Memory B cell (primary cell): ENCODE measurements at places on chromosomes 5 and 9.

GRCh38 chr9:108919517-108919916 is 14.4 kb downstream of the ELP1 start:
- no peak overlapping the region for H3K4me3 ChIP-seq
- peaks cover 42% of the 10 kb centered on the region for H3K36me3 ChIP-seq
- DNase-seq, result no peak
- no peak overlapping the region for H3K27ac ChIP-seq

GRCh38 chr9:131402073-131402472 is 8.2 kb downstream of the PRRC2B start:
- H3K4me1 ChIP-seq, result peaks cover 53% of the 10 kb centered on the region
- H3K36me3 ChIP-seq, result peaks cover 2% of the 10 kb centered on the region
- H3K27me3 ChIP-seq, result no peaks in the 10 kb centered on the region
- DNase-seq, result no peak
- H3K4me3 ChIP-seq, result peak overlapping the region; percentile 11

DNA sequence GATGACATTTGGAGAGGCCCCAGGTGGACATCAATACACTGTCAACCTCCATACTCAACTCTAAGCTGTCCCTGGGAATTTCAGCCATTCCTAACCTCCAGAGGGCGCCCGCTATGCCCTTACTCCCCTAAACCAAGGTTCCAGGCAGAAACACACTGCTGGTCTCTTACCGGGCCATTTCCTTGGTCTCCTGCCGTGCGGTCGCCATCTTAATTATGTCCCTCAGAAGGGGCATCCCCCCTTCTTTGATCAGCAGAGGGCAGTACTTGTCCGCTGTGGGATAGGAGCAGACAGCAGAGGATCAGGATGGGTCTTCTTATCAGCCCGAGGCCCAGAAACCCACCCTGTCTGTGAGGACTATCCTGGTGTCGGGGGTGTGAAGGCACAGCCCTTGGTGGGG is 9.3 kb upstream of the ZDHHC12 start:
- no peak overlapping the region for H3K27ac ChIP-seq
- no peaks in the 10 kb centered on the region for H3K27me3 ChIP-seq
- no peak overlapping the region for H3K4me3 ChIP-seq

DNA sequence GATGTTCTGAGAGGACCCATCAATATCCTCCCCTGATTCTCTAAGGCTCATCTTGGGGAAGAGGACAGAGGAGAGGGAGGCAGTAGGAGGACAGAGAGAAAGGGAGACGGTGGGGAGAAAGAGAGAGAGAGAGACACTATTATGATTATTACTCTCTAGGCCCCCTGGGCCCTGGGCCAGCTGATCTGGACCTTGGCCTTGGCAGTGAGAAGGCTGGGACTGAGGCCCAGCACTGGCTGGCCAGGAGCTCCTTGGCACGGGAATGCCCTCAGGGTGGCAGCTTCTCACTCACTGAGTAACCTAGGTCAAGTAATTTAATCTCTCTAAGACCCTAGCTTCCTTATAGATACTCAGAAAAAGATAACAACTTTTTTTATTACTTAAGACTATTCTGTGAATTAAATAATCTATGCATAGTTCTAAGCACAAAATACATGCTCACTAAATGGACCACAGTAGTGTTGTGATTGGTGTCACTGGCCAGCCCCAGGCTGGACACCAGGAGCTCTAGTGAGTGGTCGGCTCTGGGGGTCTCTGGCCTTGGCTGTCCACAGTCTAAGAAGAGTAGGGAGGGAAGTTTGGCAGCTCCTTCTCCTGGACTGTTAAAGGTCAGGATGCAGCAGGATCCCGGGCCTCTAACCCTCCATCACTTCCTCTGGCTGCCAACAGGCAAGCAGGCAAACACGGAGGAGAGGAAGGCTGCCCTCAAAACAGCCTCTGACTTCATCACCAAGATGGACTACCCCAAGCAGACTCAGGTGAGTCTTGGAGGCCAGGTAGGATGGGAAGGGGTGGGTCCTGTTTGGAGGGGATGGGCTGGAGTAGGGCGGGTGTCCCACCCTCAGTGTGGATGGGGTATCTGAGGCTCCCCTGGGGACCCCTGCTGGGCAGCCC is 50.0 kb downstream of the GSN start:
- H3K4me1 ChIP-seq, result no peaks in the 10 kb centered on the region
- no peak for DNase-seq
- H3K27ac ChIP-seq, result no peak overlapping the region
- H3K27me3 ChIP-seq, result no peaks in the 10 kb centered on the region

- peak overlapping the region; percentile 37 for H3K27ac ChIP-seq
- H3K4me1 ChIP-seq, result peaks cover 30% of the 10 kb centered on the region
- H3K27me3 ChIP-seq, result no peaks in the 10 kb centered on the region
- H3K36me3 ChIP-seq, result peaks cover 3% of the 10 kb centered on the region
- no peak overlapping the region for H3K4me3 ChIP-seq
- no peak for DNase-seq
These were observed 92.1 kb downstream of the PBX3 start for GRCh38 chr9:125839317-125839716.

DNA sequence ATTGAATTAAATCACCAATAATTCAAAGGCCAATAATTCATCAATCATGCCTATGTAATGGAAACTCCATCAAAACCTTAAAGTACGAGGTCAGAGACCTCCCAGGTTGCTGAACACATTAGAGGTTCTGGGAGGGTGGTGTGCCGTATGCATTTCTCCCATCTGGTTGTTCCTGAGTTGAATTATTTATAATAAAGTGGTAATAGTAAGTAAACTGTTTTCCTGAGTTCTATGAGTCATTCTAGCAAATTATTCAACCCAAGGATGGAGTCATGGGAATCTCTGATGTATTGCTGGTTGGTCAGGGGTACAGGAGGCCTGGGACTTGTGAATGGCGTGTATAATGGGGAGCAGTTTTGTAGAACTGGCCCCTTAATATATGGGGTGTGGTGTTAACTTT is 191.7 kb downstream of the CARTPT start:
- H3K27ac ChIP-seq, result no peak overlapping the region
- no peak for DNase-seq
- H3K27me3 ChIP-seq, result peaks cover 7% of the 10 kb centered on the region
- H3K4me3 ChIP-seq, result no peak overlapping the region
- no peaks in the 10 kb centered on the region for H3K4me1 ChIP-seq

GRCh38 chr9:132505991-132506655 is 76.3 kb upstream of the BARHL1 start:
- no peaks in the 10 kb centered on the region for H3K36me3 ChIP-seq
- H3K4me1 ChIP-seq, result peaks cover 3% of the 10 kb centered on the region
- DNase-seq, result no peak
- no peak overlapping the region for H3K27ac ChIP-seq

GRCh38 chr5:126359884-126360283 is 63.3 kb upstream of the GRAMD2B start:
- DNase-seq, result no peak
- peaks cover 3% of the 10 kb centered on the region for H3K27me3 ChIP-seq
- H3K4me1 ChIP-seq, result peaks cover 4% of the 10 kb centered on the region
- no peak overlapping the region for H3K4me3 ChIP-seq

- H3K27me3 ChIP-seq, result peaks cover 5% of the 10 kb centered on the region
- H3K4me1 ChIP-seq, result peaks cover 10% of the 10 kb centered on the region
- H3K27ac ChIP-seq, result no peak overlapping the region
- H3K4me3 ChIP-seq, result no peak overlapping the region
- DNase-seq, result no peak
These were observed 122.3 kb upstream of the CCDC112 start for GRCh38 chr5:115418788-115419187.

- H3K27me3 ChIP-seq, result no peaks in the 10 kb centered on the region
- H3K4me3 ChIP-seq, result no peak overlapping the region
- no peak overlapping the region for H3K27ac ChIP-seq
- DNase-seq, result no peak
- H3K4me1 ChIP-seq, result no peaks in the 10 kb centered on the region
These were observed 16.3 kb downstream of the ROR2 start for GRCh38 chr9:91933556-91934352.

- H3K4me1 ChIP-seq, result no peaks in the 10 kb centered on the region
- H3K4me3 ChIP-seq, result no peak overlapping the region
- H3K27ac ChIP-seq, result no peak overlapping the region
- H3K27me3 ChIP-seq, result no peaks in the 10 kb centered on the region
- no peak for DNase-seq
These were observed 831.0 kb downstream of the SEMA5A start for GRCh38 chr5:8714861-8715260.

GRCh38 chr9:125529589-125530515 is 177.2 kb downstream of the MAPKAP1 start:
- H3K4me1 ChIP-seq, result peaks cover 32% of the 10 kb centered on the region
- H3K27me3 ChIP-seq, result no peaks in the 10 kb centered on the region

- no peak overlapping the region for H3K4me3 ChIP-seq
- H3K27me3 ChIP-seq, result peaks cover 9% of the 10 kb centered on the region
- H3K4me1 ChIP-seq, result peaks cover 2% of the 10 kb centered on the region
These were observed 73.5 kb downstream of the PTCH1 start for GRCh38 chr9:95443301-95443700.

DNA sequence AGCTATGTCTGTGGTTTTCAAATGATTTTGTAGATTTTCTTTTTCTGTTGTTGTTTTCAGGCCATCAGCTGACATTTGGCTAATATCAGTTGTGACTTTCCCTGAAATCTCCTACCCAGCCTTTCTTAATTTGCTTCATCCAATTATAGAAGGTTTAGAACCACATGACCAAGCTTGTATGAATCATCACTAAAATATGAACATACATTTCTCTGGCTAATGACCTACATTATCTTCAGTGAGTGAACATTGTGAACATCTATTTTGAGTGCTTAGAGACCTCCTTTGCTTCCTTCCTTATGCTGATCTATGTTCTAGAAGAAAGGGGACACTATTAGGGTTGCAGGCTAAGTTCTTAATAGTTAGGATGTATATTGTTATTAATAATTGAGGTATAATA is 532.5 kb downstream of the RAB3C start:
- H3K27ac ChIP-seq, result no peak overlapping the region
- H3K27me3 ChIP-seq, result peaks cover 3% of the 10 kb centered on the region
- no peak overlapping the region for H3K4me3 ChIP-seq
- H3K4me1 ChIP-seq, result no peaks in the 10 kb centered on the region
- DNase-seq, result no peak

- no peak overlapping the region for H3K27ac ChIP-seq
- no peak overlapping the region for H3K4me3 ChIP-seq
- peaks cover 43% of the 10 kb centered on the region for H3K27me3 ChIP-seq
- DNase-seq, result no peak
These were observed 8.0 kb downstream of the PCDH1 start for GRCh38 chr5:141870228-141870627.

GRCh38 chr5:31707329-31707728 is 68.4 kb downstream of the PDZD2 start:
- H3K27me3 ChIP-seq, result peaks cover 5% of the 10 kb centered on the region
- no peak overlapping the region for H3K4me3 ChIP-seq
- H3K4me1 ChIP-seq, result no peaks in the 10 kb centered on the region
- H3K36me3 ChIP-seq, result no peaks in the 10 kb centered on the region
- no peak overlapping the region for H3K27ac ChIP-seq

DNA sequence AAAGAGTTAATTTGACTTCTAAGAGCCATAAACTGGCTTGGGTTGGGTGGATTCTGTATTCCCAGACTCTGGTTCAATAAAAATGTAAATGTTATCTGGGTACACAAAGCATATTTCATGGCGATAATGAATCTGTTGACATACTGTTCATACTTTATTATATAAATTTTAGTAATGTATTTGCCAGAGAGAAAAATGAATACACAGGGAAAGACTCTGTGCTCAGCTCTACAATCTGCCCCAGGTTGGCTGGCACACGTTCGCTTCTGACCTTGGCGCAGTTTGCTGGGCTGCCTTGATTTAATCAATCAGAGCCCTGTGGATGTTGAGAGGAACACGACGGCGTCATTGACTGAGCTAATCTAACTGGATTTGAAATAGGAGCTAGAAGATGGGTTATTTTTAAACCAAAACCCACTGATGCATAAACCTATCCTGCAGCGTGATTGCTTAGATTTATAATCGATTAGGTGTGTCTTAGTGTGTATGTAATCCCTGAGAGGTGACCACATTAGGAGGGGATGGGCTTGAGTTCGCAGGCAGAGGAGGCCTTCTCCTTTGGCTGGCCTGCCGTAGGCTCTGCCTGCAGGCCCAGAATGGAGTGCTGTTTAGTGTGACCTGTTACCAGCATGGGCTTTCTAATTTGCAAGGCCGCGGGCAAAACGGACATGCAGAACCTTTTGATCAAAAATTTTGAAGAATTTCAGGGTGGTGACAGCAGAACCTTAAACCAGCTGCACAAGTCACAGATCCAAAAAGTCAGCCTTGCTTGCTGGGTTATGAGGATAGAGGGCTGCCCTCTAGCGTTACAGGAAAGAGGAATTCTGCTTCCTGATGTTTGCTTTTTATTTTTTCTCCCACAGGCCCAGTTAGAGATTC is 3.9 kb upstream of the ADCY2 start:
- H3K4me3 ChIP-seq, result no peak overlapping the region
- peaks cover 6% of the 10 kb centered on the region for H3K27me3 ChIP-seq
- H3K36me3 ChIP-seq, result no peaks in the 10 kb centered on the region
- H3K4me1 ChIP-seq, result no peaks in the 10 kb centered on the region
